ENCODE measurements at places on chromosomes 2 and 18.

- DNase-seq, result no peak
Observed at GRCh38 chr2:182713601-182714000, 2.5 kb upstream of the DNAJC10 start.

- no peak for DNase-seq
Observed at GRCh38 chr2:42446503-42447271, 47.1 kb downstream of the KCNG3 start.

DNA sequence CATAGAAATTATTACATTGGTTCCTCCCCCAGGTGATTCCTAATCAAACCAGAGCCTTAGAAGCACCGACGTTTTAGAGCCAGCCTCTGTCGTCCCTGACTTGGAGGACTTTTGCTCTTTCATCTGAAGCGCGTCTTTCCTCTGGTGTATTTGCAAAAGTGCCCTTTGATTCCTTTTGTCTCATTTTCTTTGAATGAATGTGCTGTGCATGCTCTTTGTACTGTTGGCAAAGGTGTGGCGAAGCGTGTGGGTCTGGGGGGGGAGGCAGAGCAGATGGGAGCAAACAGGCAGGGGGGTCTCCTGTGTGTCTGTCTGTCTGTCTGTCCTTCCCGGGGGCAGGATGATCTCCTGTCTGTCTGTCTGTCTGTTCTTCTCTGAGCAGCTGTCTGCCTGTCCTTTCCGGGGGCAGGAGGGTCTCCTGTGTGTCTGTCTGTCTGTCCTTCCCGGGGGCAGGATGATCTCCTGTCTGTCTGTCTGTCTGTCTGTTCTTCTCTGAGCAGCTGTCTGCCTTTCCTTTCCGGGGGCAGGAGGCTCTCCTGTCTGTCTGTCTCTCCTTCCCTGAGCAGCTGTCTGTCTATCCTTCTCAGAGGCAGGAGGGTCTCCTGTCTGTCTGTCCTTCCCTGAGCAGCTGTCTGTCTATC, 205.5 kb upstream of the MYT1L start:
- DNase-seq, result no peak

- DNase-seq, result no peak
Observed at GRCh38 chr2:147365622-147366021, 479.2 kb upstream of the ACVR2A start.

- DNase-seq, result no peak
Observed at GRCh38 chr18:12408247-12408869, 629 bp downstream of the PRELID3A start.

GRCh38 chr2:235960011-235960715, 208.0 kb downstream of the GBX2 start:
- DNase-seq, result no peak

DNA sequence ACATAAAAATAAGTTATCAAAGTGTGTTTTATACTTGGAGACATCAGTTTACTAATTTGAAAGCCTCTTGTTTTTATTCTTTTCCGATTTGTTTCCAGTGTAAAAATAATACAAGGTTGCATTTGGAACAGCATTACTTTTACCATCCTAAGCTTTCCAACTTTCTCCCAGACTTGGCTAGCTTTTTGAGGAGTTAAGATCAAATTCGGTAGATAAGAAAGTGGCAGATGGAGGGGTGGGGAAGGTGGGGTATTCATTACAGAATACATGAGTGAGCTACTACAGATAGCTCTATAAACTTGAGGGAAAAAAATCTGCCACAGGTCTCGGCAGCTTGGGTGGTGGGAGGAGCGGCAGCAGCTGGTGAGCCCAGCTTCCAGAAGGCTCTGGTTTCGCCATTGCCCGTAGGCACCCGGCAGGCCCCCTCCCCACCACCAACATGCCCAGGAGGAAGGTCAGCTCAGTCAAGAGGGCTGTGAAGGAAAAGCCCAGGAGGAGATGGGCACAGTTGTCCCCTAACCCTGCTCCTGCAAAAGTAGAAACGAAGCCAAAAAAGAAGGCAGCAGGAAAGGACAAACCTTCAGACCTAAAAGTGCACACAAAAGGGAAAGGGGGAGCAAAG, 18.6 kb upstream of the RMC1 start:
- DNase-seq, result no peak

- no peak for DNase-seq
Observed at GRCh38 chr2:187055463-187055862, 206.5 kb upstream of the ZSWIM2 start.

GRCh38 chr2:54574107-54574859, 118.2 kb downstream of the SPTBN1 start:
- no peak for DNase-seq

DNA sequence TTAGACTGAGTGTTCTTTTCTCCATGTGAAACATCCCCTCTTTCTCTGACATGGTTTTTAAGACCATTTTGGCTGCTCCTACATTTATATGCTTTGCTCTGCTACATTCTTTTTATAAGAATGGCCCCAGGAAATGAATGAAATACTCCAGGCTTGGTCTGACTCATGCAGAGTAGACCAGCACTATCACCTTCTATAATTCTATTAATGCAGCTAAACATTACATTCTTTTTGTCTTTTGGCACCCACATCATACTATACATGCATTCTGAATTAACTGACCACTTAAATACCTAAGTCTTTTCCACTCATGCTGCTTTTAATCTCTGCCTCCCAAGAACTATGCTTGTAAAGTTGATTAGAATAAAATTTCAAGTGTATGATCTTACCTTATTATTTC, 94.1 kb downstream of the AAK1 start:
- no peak for DNase-seq

- no peak for DNase-seq
Observed at GRCh38 chr2:80298954-80299353, 5.6 kb downstream of the LRRTM1 start.

DNA sequence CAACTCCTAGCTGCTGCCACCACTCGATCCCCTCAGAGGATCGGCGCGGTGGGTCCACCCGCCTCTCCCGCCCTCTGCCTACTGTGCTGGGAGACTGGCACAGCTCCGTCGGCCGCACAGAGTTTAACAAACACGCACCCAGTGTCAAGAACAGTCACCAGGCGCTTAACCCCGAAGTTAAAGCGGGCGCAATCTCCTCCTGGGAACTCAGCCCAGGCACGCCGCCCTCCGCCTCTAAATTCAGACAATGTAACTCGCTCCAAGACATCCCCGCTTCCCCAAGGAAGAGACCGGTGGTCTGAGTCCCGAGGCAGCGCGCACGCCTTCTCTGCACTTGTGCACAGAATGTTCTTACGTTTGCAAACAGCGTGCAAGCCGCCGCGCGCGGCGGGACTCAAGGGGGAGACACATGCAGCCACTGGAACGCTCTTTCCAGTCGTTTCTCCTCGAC, 533 bp downstream of the CXCR4 start:
- DNase-seq, result no peak

DNA sequence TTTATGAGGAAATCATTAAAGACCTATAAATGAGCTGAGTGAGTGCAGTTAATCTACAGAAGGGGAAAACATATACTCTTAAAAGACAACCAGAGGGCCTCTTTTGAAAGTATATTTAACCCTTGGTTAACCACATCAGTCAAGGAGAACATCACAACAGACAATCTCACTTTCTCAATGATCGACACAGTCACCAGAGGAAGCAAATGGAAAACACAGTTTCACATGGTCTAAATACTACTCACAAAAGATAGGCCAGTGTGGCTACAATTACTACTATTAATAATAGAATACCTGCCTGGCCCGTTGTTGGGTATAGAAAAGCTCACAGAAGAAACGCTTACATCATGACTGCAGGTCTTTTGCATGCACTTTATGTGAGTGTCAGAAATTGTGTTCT, 426.2 kb downstream of the NCKAP5 start:
- no peak for DNase-seq

GRCh38 chr2:202337151-202337550, 39.0 kb upstream of the BMPR2 start:
- DNase-seq, result no peak

GRCh38 chr2:240024766-240025165, 376 bp downstream of the NDUFA10 start:
- DNase-seq, result no peak

DNA sequence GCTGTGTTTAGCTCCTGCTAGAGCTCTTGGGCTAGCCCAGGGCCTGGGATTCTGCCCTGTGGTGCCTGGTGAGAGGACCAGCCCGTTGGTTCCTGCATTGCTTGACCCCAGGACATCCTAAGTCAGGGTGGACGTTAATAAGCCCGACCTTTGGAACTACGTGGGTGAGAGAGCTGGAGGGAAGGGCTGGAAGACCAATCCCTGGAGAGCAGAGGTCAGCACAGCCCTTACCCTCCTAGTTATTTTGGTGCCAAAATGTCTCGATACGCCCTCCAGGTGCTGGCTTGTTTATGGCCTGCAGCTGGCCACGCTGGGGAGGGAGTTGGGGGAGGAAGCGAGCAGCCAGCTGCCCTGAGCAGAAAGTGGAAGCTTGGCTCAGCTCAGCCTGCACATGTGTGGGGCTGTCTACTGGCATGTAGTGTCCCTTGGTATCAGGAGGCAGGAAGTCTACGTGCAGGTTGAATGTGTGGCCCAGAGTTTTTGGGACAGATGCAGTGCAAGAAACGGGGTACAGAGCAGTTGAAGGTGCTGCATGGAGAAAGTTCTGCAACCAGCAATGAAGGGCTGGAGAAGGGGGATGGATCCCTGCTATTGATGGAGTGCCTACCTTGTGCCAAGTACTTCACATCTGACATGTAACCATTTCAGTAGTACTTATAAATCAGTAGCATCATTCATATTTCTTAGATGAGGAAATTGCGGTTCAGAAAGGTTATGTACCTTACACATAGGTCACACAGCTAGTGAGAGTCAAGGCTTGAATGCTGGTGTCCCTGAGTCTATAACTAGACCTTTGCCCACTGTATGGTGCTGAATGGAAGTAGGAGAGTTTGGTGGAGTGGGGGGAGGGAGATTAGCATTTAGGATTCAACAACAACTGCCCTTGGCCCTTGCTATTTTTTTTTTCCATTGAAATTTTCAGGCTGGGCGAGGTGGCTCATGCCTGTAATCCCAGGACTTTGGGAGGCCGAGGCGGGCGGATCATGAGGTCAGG, 5.0 kb upstream of the DGKD start:
- peak; percentile 67 for DNase-seq

DNA sequence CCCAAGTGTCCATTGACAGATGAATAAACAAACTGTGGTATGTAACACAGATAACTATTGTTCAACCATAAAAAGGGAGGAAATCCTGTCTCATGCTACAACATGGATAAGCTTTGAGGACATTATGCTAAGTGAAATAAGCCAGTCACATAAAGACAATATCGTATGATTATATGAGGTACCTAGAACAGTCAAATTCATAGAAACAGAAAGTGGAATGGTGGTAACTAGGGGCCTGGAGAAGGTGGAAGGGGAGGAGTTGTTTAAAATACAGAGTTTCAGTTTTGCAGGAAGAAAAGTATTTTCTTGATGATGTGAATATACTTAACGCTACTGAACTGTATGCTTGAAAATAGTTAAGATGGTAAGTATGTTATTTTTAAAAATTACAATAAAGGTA, 304.6 kb upstream of the CXCR4 start:
- DNase-seq, result no peak

- no peak for DNase-seq
Observed at GRCh38 chr18:76255070-76255683, 239.9 kb downstream of the ZNF516 start.

GRCh38 chr2:163077241-163077640, 238.7 kb upstream of the KCNH7 start:
- no peak for DNase-seq

DNA sequence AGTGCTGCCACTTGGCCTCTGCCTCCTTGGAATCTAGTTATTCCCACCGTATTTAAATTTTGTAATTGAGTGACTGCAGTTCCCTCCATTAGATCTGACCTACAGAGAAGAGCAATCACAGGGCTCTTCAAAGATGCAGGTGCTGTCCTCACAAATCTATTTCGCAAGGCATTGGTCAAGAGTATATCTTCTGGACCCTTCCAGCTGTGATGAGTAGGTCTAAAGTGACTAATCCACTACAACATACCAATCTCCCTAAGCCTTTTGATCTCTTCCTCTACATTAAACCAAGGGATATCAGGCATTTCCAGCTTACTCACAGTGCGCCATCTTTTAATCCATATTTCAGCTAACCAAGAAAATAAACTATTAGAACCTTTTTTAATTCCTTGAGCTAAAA, 65.1 kb upstream of the COL3A1 start:
- DNase-seq, result no peak

DNA sequence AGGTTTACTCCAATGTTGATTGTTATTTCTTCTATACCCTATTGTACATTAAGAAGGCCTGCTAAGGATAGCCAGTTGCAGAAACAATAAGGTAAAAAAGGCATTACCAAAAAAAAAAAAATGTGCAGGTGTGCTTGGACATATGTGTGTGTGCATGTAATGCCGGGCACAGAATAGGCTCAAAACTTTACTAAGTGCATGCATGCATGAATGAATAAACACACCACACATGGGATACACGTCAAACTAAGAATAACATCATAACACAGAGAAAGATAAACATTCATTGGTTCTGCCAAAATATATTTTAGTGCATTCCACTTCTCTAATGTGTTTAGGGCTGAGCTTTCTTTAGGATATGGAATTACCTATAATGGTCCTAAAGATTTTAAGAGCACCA, 298.2 kb downstream of the TCF4 start:
- DNase-seq, result no peak

DNA sequence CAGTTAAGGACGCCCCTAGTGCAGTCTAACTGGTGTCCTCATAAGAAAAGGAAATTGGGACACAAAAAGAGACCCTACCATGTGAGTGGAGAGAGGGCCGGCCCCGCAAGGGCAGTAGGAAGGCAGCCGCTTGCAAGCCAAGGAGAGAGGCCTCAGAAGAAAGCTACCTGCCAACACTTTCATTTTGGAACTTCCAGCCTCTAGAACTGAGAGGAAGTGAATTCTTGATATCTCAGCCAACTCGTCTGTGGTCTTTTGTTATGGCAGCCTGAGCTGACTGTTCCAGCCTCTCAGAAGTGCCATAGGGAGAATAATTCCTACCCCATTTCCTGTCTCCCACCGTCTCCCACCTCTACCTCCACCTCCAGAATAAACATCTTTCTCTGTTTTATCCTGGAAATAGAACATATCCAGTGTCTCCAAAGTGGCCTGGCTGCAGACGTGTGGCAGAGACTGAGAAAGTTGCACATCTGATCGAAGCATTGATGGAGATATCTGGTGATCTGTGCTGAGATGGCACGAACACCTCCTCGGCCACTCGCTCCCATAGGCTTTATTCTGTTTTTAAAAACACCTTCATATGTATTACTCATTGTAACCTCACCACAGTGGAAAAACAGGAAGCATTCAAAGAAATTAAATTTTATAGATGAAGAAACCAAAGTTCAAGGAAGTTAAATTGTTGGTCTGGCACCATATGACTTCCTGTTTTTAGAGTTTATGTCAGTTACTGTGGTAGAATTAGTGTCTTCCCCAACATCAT, 39.5 kb upstream of the MARCO start:
- DNase-seq, result no peak

- DNase-seq, result no peak
Observed at GRCh38 chr2:54876764-54877163, 153.3 kb downstream of the EML6 start.

DNA sequence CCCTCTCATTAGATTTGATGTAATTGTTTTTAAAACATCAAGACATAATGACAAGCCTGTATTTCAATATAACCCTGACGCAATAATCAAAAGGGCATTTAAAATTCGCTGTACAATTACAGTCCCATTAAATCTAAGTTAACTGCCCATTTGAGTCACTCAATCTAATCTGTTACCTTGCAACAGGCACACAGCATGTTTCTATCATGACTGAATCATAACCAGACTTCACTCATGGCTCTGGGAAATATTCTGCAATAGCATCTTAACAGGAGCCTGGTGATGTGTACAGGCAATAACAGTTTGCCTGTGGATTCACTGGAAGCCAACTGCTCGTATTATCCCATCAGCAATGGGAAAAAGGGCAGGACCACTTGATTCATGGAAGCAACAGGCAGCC, 142.3 kb upstream of the NCKAP5 start:
- no peak for DNase-seq
